ENCODE measurements at places on chromosomes 4 and X. TPM values are rescaled to one million over a fixed set of nuclear protein-coding genes. Genes with fewer than 3 reads are reported as not detected.

Gene IDUA
- total RNA-seq = 25.5 TPM

Gene ANXA10
- not detected for total RNA-seq

Gene ZCCHC12
- 0.07 TPM for total RNA-seq

Gene HTRA3
- total RNA-seq = not detected

Gene HSFX2
- total RNA-seq = not detected

Gene SSX1
- not detected for total RNA-seq

Gene CSAG1
- total RNA-seq = not detected

Gene NEIL3
- total RNA-seq = 18.2 TPM

Gene INPP4B
- total RNA-seq = 70.1 TPM

Gene PASD1
- not detected for total RNA-seq

Gene PPEF2
- total RNA-seq = not detected

Gene MAGEH1
- total RNA-seq = 23.2 TPM

Gene ZNF518B
- 22.9 TPM for total RNA-seq

Gene MAB21L2
- not detected for total RNA-seq

Gene SSX3
- total RNA-seq = not detected

Gene ZBTB49
- total RNA-seq = 6.7 TPM

Gene P2RY4
- total RNA-seq = 0.55 TPM

Gene SYN1
- total RNA-seq = 0.21 TPM

Gene COX7B2
- total RNA-seq = not detected

Gene PGRMC2
- 47.2 TPM for total RNA-seq

Gene MND1
- total RNA-seq = 15.4 TPM

Gene H2BW2
- total RNA-seq = not detected

Gene ARR3
- total RNA-seq = not detected

Gene TLR6
- 0.48 TPM for total RNA-seq

Gene GPRIN3
- total RNA-seq = 10.7 TPM

Gene PRKG2
- 0.43 TPM for total RNA-seq

Gene KLKB1
- total RNA-seq = not detected

Gene MAGEA11
- not detected for total RNA-seq

Gene LGI2
- total RNA-seq = not detected

Gene ALAS2
- not detected for total RNA-seq
